ENCODE measurements at places on chromosomes 2 and 18.

DNA sequence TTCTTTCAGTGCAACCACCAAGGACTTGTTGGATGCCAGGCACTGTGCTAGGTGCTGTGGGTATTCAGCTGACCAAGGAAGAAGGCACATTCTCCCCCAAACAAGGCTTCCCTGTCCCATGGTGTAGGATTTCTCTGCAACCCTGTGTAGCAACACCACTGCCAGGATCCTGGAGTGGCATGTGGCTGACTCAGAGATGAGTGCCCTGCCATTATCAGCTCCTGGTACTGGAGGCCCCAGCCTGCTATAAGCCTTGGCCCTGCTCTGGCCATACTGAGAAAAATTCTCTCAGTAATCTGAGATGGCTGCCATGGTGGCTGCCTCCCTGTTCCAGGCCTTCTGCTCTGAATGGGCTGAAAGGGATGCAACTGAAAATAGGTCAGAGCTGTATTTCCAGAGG lies 4.3 kb downstream of the SMYD5 start:
- no peak for DNase-seq
- H3K4me3 ChIP-seq: no peak overlapping the region
- H3K27me3 ChIP-seq: no peaks in the 10 kb centered on the region

DNA sequence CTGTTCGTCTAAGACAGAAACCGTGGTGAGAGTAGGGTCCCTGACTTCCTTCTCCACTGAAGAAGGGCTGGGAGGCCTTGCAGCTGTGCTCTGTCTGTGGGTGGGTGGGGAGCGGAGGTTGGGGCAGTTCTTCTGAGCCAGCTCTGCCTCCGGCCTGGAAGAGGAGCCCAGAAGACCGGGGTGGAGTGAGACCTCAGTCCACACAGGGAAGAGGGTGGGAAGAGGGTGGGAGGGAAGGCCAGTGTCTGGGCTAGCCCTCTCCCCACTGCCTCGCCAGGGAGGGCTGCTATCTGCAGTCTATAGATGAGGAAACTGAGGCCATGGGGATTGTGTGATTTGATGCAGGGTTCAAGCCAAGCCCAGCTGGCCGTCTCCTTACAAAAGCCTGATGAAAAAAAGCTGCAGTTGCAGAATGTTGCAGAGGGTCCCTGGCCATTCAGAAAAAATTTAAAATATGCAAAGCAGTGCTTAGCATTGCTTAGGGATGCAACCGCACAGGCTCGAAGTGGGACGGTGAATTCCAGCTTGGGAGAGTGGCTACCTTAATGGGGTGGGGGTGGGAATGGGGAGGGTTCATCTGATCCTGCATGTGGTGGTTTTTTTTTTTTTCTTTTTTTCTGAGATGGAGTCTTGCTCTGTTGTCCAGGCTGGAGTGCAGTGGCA lies 181.6 kb upstream of the HS6ST1 start:
- no peak overlapping the region for H3K27ac ChIP-seq
- no peak overlapping the region for H3K4me3 ChIP-seq
- no peak for DNase-seq
- no peaks in the 10 kb centered on the region for H3K27me3 ChIP-seq

DNA sequence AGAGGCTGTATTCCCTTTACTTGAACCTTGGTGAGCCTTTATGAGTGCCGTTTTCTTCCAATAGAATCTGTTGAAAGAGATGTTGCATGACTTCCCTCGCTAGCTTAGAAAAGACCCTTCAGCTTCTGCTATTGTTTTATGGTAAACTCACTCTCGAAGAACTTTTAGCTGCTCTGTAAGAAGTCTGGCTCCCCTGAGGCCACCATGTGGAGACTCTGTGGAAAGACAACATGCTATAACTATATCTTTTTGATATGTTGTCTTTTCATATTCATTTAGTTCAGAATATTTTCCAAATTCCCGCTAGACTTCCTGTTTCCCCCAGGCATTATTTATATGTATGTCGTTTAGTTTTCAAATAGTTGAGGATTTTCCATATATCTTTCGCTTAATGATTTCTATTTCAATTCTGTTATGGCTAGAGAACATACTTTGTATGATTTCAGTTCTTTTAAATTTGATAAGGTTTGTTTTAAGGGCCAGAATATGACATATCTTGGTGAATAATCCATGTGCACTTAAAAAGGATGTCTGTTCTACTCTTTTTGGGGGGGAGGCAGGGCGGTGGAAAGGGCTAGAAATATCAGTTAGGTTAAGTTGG lies 64.1 kb downstream of the PTPN4 start:
- no peaks in the 10 kb centered on the region for H3K4me1 ChIP-seq
- H3K27ac ChIP-seq: no peak overlapping the region
- DNase-seq: no peak
- H3K27me3 ChIP-seq: no peaks in the 10 kb centered on the region
- H3K4me3 ChIP-seq: no peak overlapping the region
- no peaks in the 10 kb centered on the region for H3K36me3 ChIP-seq

GRCh38 chr2:103028181-103028580 lies 266.4 kb downstream of the TMEM182 start:
- no peak overlapping the region for H3K4me3 ChIP-seq
- no peak for DNase-seq

DNA sequence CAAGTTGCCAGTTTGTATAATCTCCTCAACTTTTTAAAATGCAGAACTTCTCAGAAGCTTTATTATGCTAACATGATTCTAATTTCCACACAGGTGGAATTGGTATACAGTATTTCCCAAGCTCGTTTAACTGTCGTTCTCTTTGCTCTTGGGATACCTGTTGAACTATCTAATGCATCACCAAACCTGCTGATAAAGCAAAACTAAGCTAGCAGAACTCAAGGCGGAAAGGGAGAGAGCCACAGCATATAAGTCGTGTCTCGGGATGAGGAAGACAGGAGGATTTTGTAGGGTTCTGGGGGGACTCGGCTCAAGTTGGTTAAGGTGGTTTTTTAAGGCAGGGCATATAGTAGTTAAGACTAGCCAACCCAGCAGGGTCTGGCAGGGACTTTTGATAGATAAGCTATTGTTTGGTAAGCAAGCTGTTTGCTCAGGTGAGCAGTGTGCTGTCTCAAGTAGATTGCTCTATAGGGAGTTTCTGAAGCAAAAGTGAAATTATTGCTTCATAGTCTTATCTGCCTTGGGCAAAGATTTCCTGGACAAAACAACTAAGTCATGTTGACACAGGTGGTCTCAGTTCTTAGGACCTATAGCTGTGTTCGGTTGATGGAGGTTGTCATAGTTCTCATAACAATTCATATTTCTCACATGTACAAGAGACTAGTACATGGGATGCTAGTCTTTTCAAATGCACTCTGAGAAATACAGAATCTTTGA lies 28.2 kb upstream of the CHRNA1 start:
- no peak for DNase-seq
- no peaks in the 10 kb centered on the region for H3K27me3 ChIP-seq
- no peak overlapping the region for H3K27ac ChIP-seq
- H3K4me3 ChIP-seq: no peak overlapping the region
- no peaks in the 10 kb centered on the region for H3K4me1 ChIP-seq
- H3K36me3 ChIP-seq: no peaks in the 10 kb centered on the region

- H3K36me3 ChIP-seq: no peaks in the 10 kb centered on the region
- DNase-seq: no peak
- no peaks in the 10 kb centered on the region for H3K27me3 ChIP-seq
- no peak overlapping the region for H3K4me3 ChIP-seq
- no peaks in the 10 kb centered on the region for H3K4me1 ChIP-seq
Observed at GRCh38 chr2:72082021-72082601, 65.6 kb downstream of the CYP26B1 start.

DNA sequence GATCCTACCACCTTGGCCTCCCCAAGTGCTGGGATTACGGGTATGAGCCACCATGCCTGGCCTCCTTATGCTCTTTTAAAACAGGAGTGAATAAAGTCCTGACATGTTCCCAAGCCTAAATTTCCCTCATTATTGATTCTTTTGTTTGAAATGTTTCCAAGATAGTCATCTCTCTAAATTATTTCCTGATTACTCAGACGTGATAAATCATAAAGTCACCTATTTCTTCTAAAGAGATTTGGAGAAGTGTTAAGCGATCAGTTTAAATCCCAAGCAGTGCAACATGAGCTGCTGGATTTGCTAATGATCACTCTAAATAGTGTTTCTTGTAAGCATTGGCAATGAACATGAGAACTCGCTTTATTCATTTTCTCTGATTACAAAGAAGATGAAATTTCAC lies 51.8 kb downstream of the PMAIP1 start:
- H3K4me1 ChIP-seq: no peaks in the 10 kb centered on the region
- H3K36me3 ChIP-seq: no peaks in the 10 kb centered on the region
- H3K4me3 ChIP-seq: no peak overlapping the region
- no peak overlapping the region for H3K27ac ChIP-seq
